ENCODE measurements at places on chromosomes 3 and 15. TPM values are rescaled to one million over a fixed set of nuclear protein-coding genes. Genes with fewer than 3 reads are reported as not detected.
A peak's percentile ranks its signal among the peaks of the same experiment; 100 is the strongest.

GRCh38 chr15:91627473-91628278 is 225.8 kb upstream of the SLCO3A1 start:
- H3K4me3 ChIP-seq = no peak overlapping the region
- DNase-seq = peak; percentile 46
- H3K27me3 ChIP-seq = no peaks in the 10 kb centered on the region
- H3K4me1 ChIP-seq = peaks cover 36% of the 10 kb centered on the region

Gene TRAT1
- not detected for total RNA-seq

Gene IL17RB
- total RNA-seq = not detected

Gene SERPINI2
- not detected for total RNA-seq

DNA sequence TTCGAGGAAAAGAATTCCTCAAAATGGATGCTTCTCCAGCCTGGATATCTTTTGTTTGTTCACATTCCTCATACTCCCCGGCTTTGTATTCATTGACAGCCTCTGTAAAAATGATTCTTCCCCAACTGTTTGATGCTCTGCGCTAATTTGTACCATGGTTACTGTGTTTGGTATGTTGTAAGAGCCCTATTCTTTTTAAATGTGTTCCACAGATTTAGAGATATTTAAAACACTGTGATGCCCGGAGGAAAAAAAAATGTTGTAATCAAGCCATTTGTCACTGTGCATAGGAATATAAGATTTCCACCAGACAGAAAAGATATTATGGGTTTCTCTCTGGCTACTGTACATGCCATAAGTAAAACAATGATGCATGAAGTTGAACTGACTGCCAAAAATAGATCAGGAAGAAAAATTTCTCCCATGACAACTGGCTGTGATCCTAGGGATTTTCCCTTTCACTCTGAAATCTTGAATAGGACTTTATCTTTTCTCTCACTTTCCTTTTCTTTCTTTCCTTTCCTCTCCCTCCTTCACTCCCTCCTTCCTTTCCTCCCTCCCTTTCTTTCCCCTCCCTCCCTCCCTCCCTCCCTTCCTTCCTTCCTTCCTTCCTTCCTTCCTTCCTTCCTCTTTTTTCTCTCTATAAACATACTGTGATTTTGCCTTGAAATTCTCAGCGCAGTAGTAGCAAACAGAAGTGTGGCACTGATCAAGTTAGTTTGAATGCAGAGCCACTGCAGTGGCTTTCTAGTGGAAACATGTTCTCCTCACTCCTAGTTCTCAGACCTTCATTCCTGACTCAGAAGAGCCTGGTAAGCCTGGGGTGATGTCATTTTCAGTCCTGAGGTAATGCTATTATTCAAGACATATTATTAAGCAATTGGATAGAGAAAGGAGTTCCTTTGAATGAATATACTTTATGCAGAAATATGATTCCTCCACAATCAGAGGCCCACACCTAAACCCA is 254.9 kb upstream of the TBL1XR1 start:
- peak overlapping the region; percentile 44 for H3K27ac ChIP-seq
- H3K27me3 ChIP-seq = no peaks in the 10 kb centered on the region
- no peak overlapping the region for H3K4me3 ChIP-seq
- H3K4me1 ChIP-seq = peaks cover 60% of the 10 kb centered on the region
- DNase-seq = peak; percentile 90
- no peaks in the 10 kb centered on the region for H3K36me3 ChIP-seq

Gene GAP43
- total RNA-seq = not detected

GRCh38 chr3:34864011-34864410 is 775.3 kb upstream of the ARPP21 start:
- no peaks in the 10 kb centered on the region for H3K36me3 ChIP-seq
- H3K4me1 ChIP-seq = no peaks in the 10 kb centered on the region
- no peaks in the 10 kb centered on the region for H3K27me3 ChIP-seq
- no peak for DNase-seq
- no peak overlapping the region for H3K27ac ChIP-seq

DNA sequence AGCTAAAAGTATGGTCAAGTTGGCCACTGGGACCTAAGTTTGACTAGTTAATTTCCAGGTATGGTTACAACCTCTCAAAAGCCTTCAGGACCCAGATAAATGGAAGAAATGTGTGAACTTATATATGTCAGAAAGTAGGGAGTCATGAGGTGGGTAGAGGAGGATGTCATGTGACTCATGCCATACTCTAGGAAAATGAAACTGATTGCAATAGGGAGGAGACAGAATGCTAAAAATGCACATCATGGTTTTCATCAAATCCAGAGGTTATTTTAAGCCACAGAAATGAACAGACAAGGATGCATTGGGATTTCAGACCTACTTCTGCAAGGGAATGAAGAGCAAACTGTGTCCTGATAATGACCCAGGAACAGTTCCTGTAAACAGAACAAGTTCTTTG is 310.0 kb downstream of the EDEM1 start:
- H3K27me3 ChIP-seq = no peaks in the 10 kb centered on the region
- no peaks in the 10 kb centered on the region for H3K4me1 ChIP-seq
- H3K36me3 ChIP-seq = no peaks in the 10 kb centered on the region
- H3K27ac ChIP-seq = no peak overlapping the region
- H3K4me3 ChIP-seq = no peak overlapping the region
- DNase-seq = no peak

GRCh38 chr3:155441026-155441425 is 147.5 kb upstream of the STRIT1 start:
- H3K27me3 ChIP-seq = no peaks in the 10 kb centered on the region
- no peak for DNase-seq
- H3K27ac ChIP-seq = no peak overlapping the region
- H3K36me3 ChIP-seq = no peaks in the 10 kb centered on the region
- H3K4me3 ChIP-seq = no peak overlapping the region

DNA sequence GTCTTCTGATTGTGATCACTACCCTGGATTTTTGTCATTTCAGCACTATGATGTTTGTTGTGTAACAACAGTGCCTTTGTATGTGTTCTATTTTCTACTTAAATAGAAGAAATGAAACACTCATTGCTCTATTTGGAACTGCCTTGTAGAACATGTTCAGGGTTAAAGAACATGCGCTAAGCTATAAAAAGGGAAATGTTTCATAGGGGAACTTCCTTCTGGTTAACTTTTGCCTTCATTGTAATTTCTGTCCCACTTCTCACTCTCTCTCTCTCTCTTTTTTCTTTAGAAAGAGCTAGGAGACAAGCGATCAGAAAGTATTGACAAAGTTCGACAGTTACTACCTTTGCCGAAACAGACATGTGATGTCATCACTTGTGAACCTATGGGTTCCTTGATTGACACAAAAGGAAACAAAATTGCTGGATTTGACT is at the start of gene P2RY12:
Gene P2RY12, minus strand, starts transcription at position 13 of the 434 bp plus-strand sequence. CDS start 45,908 bp downstream, outside the sequence.
- H3K36me3 ChIP-seq = no peaks in the 10 kb centered on the region
- no peaks in the 10 kb centered on the region for H3K4me1 ChIP-seq
- no peak within 1 kb of the TSS for H3K4me3 ChIP-seq
- no peak within 1 kb of the TSS for H3K27ac ChIP-seq
- no peaks in the 10 kb centered on the region for H3K27me3 ChIP-seq

Gene MUC13
- not detected for total RNA-seq

DNA sequence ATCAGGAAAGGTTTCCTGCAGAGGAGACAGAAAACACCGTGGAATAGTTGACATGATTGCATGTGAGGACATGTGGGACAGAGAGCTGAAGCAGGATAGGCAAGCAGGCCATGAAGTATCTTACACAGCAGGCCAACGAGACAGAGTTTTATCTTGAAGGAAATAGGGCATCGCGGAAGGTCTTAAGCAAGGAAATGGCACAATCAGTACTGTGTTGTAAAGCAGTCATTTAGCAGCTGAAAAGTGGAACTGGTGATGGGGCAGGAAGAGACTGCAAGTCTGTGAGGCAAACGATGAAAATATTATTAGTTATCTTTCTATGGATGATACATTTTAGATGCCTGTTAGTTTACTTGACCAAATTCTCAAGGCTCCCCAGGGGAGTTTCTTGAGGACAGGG is 535.1 kb downstream of the SOX2 start:
- DNase-seq = peak; percentile 19
- no peak overlapping the region for H3K4me3 ChIP-seq
- no peaks in the 10 kb centered on the region for H3K27me3 ChIP-seq
- no peak overlapping the region for H3K27ac ChIP-seq
- H3K36me3 ChIP-seq = no peaks in the 10 kb centered on the region
- H3K4me1 ChIP-seq = no peaks in the 10 kb centered on the region

GRCh38 chr3:94360987-94361386 is 298.1 kb downstream of the NSUN3 start:
- no peak for DNase-seq
- H3K36me3 ChIP-seq = no peaks in the 10 kb centered on the region
- no peak overlapping the region for H3K27ac ChIP-seq
- no peaks in the 10 kb centered on the region for H3K4me1 ChIP-seq
- no peaks in the 10 kb centered on the region for H3K27me3 ChIP-seq

GRCh38 chr3:188832146-188832545 is 339.6 kb upstream of the TPRG1 start:
- H3K36me3 ChIP-seq = no peaks in the 10 kb centered on the region
- peak; percentile 31 for DNase-seq
- no peak overlapping the region for H3K27ac ChIP-seq

- H3K27me3 ChIP-seq = no peaks in the 10 kb centered on the region
- H3K4me1 ChIP-seq = no peaks in the 10 kb centered on the region
- peak; percentile 41 for DNase-seq
- peak overlapping the region; percentile 66 for H3K4me3 ChIP-seq
- H3K36me3 ChIP-seq = no peaks in the 10 kb centered on the region
Observed at GRCh38 chr3:192409201-192409837, 318.0 kb downstream of the FGF12 start.

Gene MCF2L2
- 2.3 TPM for total RNA-seq

DNA sequence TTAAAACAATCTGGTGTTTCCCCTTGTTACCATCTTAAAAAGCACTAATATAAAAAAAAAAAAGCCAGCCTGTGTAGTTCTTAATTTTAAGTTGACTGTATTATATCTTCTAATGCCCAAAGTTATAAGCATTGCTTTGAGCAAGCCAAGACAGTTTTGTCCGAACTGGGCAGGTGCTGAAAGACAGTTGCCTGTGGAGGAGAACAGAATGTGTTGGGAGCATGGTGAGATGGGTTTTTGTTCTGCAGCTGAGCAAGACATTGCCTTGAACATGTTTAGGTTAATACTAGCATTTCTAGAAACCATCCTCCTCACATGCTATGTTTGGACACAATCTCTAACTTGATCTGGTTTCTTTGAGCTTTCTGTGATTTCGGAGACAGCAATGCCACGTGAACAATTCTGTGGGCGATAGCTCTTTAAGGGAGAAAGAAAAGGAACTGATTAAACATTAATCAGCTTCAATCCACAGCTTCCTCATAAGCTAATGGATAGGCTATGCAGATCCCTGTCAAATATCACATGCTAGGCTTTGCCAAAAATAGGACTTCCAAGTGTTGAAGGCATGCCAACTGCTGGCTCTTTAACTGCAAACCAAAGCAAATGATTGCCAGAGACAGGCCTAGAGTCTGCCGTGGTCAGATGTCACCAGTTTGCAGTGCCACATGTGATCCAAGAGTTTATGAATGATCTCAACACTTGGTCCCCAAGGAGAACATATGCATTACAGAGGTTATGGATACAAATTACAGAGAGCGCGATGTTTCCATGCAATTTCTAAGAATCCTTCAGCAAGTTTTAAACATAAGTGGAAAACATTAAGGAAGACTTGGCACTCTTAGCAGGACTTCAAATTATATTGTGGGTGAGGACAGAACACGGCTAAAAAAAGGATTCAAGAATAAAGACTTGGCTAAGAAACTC is 428.1 kb downstream of the ROBO2 start:
- DNase-seq = no peak
- no peaks in the 10 kb centered on the region for H3K27me3 ChIP-seq
- H3K36me3 ChIP-seq = no peaks in the 10 kb centered on the region
- H3K4me1 ChIP-seq = no peaks in the 10 kb centered on the region
- no peak overlapping the region for H3K27ac ChIP-seq
- H3K4me3 ChIP-seq = no peak overlapping the region
